Activated naive CD8-positive, alpha-beta T cell treated with anti-CD3 and anti-CD28 coated beads for 36 hours (primary cell): ENCODE measurements at places on chromosomes 2 and 18. TPM values are rescaled to one million over a fixed set of nuclear protein-coding genes. Genes with fewer than 3 reads are reported as not detected.
A peak's percentile ranks its signal among the peaks of the same experiment; 100 is the strongest.

Gene SP100
- 108 TPM for total RNA-seq

Gene ADD2
- 36.1 TPM for total RNA-seq

Gene SPC25
- 33.7 TPM for total RNA-seq

Gene CPO
- not detected for total RNA-seq

Gene UNC80
- total RNA-seq, result not detected

DNA sequence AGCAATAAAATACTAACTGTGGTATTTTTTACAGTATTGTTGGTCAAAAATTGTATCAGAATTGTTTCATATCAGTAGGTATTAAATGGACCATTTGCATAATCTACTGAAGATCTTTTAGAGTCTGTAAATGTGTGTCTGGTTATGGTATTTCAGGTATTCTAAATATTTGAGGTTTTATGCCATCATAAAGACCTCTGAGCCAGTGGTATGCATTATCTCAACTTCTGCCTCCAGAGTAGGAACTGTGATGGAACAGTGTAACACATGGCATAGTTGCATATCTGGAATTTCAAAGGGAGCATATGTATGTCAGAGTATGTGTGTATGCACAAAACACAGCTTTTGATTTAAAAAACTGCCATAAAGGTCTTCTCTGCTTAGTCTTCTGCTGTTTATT, 15.4 kb downstream of the GREB1L start:
- no peaks in the 10 kb centered on the region for H3K36me3 ChIP-seq
- no peak overlapping the region for H3K4me3 ChIP-seq
- no peaks in the 10 kb centered on the region for H3K4me1 ChIP-seq
- H3K27me3 ChIP-seq, result peaks cover 7% of the 10 kb centered on the region
- H3K27ac ChIP-seq, result no peak overlapping the region

DNA sequence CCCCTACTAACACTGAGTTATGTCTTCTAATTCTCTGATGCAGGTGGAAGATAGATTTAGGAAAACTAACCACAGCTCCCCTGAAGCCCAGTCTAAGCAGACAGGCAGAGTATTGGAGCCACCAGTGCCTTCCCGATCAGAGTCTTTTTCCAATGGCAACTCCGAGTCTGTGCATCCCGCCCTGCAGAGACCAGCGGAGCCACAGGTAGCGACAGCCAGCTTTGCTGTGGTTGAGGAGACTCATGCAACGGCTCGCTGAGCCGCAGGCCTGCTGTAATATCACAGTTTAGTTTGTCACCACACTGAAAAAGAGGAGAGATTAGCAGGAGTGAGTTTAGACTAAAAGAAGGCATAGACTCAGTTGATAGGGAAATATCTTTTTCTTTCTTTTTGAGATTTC, 131.0 kb upstream of the IL1R2 start:
- H3K4me1 ChIP-seq, result peaks cover 2% of the 10 kb centered on the region
- H3K4me3 ChIP-seq, result no peak overlapping the region
- no peak for DNase-seq
- H3K36me3 ChIP-seq, result peaks cover 3% of the 10 kb centered on the region
- no peaks in the 10 kb centered on the region for H3K27me3 ChIP-seq

DNA sequence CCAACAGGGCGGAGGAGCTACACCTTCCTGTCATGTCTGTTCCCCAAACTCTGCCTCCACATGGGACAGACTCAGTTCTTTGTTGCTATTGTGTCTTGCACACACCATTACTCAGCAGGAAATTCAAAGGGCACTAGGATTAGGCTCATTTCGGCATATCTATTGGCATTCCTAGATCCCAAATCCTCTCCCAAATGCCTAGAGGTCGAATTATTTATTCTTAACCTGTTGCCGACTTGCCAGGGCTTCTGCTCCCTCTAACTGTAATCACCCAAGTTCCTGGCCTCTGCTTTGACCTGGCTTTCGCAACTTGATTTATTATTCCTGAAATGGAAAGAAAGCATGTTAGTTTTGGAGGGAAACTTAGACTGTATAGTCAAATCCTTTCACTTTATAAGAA, 67.8 kb upstream of the ST6GAL2 start:
- H3K36me3 ChIP-seq, result no peaks in the 10 kb centered on the region
- H3K4me3 ChIP-seq, result no peak overlapping the region
- DNase-seq, result no peak
- H3K27me3 ChIP-seq, result no peaks in the 10 kb centered on the region
- H3K27ac ChIP-seq, result no peak overlapping the region
- H3K4me1 ChIP-seq, result no peaks in the 10 kb centered on the region

DNA sequence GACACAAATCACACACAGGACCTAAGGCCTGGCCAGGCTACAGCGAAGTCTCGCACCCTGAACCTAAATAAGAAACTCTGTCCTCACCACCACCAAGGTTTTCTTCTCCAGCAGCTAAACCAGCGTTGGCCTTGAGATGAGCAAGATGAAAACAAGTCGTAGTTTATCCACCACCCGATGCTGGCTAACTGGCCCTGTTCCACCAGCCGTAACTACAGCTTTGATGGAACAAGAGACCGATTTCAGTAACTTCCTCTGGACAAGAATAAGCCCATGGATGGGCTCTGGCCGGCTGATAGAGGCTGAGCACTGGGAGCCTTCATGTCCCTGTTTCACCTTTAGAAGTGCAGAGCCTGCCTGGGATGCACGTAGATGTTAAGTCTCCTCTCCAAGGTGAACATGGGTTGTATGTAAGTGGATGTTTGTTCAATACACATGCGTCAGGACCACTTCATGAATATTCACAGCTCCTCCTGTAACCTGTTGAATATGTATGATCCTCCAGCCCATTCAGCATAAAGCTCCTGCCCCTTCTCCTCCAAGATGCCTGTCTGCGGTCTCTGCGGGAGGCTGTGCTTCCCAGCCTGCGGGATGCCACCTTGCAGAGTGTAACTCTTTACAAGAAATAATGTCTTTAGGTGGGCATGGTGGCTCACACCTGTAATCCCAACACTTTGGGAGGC, 24.2 kb downstream of the ADI1 start:
- peaks cover 6% of the 10 kb centered on the region for H3K36me3 ChIP-seq
- DNase-seq, result no peak
- no peaks in the 10 kb centered on the region for H3K27me3 ChIP-seq
- H3K4me3 ChIP-seq, result no peak overlapping the region
- no peak overlapping the region for H3K27ac ChIP-seq
- no peaks in the 10 kb centered on the region for H3K4me1 ChIP-seq

- no peaks in the 10 kb centered on the region for H3K36me3 ChIP-seq
- DNase-seq, result no peak
- no peak overlapping the region for H3K27ac ChIP-seq
- no peaks in the 10 kb centered on the region for H3K27me3 ChIP-seq
- no peaks in the 10 kb centered on the region for H3K4me1 ChIP-seq
- H3K4me3 ChIP-seq, result no peak overlapping the region
Measured at GRCh38 chr2:145547620-145548019, 1027.7 kb upstream of the ZEB2 start.

DNA sequence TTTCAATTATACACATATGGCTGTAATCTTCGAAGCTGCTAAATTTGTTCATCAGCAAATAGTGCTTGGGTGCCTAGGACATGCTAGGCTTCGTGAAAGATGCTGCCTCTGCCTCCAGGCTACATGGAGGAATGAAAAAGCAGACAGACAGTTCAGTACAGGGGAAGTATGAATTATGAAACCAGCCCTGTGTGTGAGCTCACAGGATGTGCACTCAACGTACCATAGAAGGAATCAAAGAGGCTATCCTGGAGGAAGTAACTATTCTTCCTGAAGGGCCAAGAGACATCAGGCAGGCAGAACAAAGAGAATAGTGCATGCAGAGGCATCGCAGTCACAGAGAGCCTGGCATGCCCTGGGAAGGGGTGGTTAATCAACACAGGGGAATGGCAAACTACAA, 61.4 kb downstream of the DYM start:
- H3K4me1 ChIP-seq, result peaks cover 32% of the 10 kb centered on the region
- no peak overlapping the region for H3K4me3 ChIP-seq
- H3K36me3 ChIP-seq, result peaks cover 29% of the 10 kb centered on the region
- peak overlapping the region; percentile 5 for H3K27ac ChIP-seq
- H3K27me3 ChIP-seq, result no peaks in the 10 kb centered on the region

DNA sequence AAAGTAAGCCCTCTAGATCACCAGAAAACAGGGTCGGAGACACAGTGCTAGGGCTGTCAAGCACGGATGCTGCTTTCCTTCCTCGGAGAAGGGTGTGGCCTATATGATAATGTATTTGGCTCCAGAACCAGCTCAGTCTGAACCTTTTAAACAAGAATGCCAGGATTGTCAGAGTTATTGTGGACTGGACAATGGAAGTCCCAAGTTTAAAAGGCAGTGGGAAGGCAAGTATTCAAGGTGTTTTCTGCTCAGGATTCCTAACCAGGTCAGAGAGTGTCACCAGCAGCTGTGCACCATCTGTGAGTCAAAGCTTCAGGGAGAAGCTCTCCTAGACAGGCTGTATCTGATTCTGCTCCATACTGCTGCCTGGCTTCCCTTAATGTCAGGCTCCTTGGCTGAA, 94.8 kb downstream of the SPOPL start:
- no peak for DNase-seq
- H3K4me1 ChIP-seq, result no peaks in the 10 kb centered on the region
- no peaks in the 10 kb centered on the region for H3K27me3 ChIP-seq
- H3K4me3 ChIP-seq, result no peak overlapping the region

DNA sequence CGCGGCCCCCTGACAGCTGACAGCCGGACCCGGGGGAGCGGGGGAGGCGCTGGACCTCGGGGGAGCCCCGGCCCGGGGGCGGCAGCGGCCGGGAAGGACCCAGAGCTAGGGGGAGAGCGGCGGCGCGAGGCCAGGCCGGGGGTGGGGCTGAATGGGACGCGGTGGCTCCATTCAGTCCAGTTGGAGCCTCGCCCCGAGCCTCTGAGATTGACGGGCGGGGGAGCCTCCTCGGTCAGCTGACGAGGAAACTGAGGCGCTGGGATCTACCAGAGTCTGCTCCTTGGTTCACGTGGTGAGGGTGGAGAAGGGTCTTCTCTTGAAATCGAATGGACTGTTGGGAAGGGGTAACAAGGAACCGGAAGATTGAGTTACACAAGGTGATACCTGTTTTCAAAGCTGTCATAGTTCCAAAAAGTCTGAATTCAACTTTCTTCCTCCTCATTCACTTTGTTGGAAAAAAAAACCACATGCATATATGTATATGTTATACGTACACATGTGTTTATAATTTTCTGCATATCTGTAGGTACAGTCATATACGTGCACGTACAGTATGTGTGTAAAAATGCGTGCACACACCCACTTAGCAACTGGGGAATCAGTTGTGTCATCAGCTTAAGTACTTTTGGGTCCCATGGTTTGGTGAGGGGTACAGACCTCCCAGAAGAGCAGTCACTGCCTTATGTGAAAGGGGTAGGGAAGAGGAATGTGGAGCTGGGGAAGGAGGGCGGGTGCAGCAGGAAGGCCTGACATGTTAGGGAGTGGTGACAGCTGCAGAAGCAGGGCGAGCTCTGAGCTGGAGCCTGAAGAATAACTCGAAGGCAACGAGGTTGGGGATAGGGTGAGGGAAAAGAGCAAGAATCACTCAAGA, 628 bp downstream of the PPP1R7 start:
- peaks cover 48% of the 10 kb centered on the region for H3K4me1 ChIP-seq
- no peak for DNase-seq
- H3K4me3 ChIP-seq, result peak overlapping the region; percentile 95

GRCh38 chr2:1586923-1587840, 157.1 kb downstream of the PXDN start:
- no peaks in the 10 kb centered on the region for H3K36me3 ChIP-seq
- DNase-seq, result no peak
- H3K27ac ChIP-seq, result no peak overlapping the region
- H3K4me1 ChIP-seq, result no peaks in the 10 kb centered on the region

DNA sequence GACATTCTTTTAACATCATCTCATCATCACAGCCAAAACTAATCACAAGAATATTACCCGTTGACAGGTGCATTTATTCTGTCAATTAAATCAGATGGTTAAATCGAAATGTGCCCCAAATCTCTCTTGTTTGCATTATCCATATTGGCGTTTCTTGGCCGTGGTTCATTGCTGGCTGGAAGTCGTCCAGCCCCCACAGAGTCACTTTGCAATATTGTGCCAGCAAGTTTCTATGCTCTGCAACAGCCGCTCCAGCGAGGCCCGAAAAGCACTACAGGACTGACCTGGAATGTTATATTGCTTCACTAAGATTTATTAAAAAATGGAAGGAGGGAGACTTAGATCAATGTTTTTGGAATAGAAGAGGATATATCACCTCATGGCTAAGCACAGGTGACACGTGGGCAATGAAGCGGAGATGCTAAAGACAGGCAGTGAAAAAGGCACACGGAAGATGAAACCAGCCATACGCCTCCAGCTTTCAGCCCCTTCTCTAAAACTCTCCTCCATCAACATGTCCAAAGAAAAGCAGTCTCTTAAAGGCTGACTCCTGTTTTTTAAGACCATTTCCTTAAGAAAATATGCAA, 176.8 kb upstream of the VRK2 start:
- no peak overlapping the region for H3K4me3 ChIP-seq
- H3K4me1 ChIP-seq, result no peaks in the 10 kb centered on the region
- H3K36me3 ChIP-seq, result no peaks in the 10 kb centered on the region
- H3K27me3 ChIP-seq, result no peaks in the 10 kb centered on the region

GRCh38 chr2:32981612-32982011, 34.9 kb downstream of the LTBP1 start:
- no peaks in the 10 kb centered on the region for H3K4me1 ChIP-seq
- no peak overlapping the region for H3K27ac ChIP-seq
- no peak overlapping the region for H3K4me3 ChIP-seq

GRCh38 chr2:10053351-10053750, 10.0 kb downstream of the KLF11 start:
- no peak overlapping the region for H3K4me3 ChIP-seq
- H3K27ac ChIP-seq, result no peak overlapping the region
- peaks cover 6% of the 10 kb centered on the region for H3K4me1 ChIP-seq
- no peak for DNase-seq
- peaks cover 8% of the 10 kb centered on the region for H3K36me3 ChIP-seq

DNA sequence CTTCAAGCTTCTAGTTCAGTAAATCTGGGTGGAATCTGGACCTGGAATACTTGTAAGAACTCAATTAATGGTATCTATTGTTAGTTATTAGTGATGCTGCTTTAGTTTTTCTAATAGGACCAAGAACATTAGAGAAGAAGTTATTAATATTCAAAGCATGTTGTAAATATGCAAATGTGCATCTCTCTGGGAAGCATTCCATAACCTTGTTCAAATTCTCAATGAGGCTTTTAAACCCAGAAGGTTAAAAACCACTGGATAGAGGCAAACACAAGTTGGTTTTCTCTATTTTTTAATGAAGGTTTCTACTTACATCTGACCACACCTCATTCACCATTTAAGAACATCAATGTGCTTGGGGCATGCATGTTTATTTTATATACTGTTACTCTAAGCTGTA, 16.1 kb upstream of the ACVR1C start:
- H3K4me1 ChIP-seq, result no peaks in the 10 kb centered on the region
- no peak overlapping the region for H3K27ac ChIP-seq
- H3K36me3 ChIP-seq, result no peaks in the 10 kb centered on the region
- no peaks in the 10 kb centered on the region for H3K27me3 ChIP-seq

- no peaks in the 10 kb centered on the region for H3K4me1 ChIP-seq
- no peak overlapping the region for H3K4me3 ChIP-seq
- no peaks in the 10 kb centered on the region for H3K27me3 ChIP-seq
Measured at GRCh38 chr2:237774811-237775553, 23.6 kb upstream of the RBM44 start.
